SHP77 treated with DMSO at 0.1 percent for 48 hours (cell line): ENCODE measurements at places on chromosomes 3 and 15.

- DNase-seq: no peak
These were observed 533.3 kb downstream of the NSUN3 start for GRCh38 chr3:94596141-94596540.

DNA sequence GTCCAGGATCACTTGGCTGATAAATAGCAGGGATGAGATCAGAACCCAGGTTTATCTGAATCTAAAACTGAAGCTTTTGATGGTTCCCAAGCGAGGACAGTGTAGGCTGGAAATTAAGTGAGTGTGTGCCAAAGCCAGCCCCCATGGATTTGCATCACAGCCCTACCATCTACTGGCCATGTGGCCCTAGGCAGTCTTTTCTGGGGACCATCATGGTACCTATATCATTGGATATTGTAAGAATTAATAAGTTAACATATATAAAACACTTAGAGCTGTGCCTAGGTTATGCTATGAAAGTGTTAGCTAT is 32.8 kb upstream of the SSR3 start:
- no peak for DNase-seq

DNA sequence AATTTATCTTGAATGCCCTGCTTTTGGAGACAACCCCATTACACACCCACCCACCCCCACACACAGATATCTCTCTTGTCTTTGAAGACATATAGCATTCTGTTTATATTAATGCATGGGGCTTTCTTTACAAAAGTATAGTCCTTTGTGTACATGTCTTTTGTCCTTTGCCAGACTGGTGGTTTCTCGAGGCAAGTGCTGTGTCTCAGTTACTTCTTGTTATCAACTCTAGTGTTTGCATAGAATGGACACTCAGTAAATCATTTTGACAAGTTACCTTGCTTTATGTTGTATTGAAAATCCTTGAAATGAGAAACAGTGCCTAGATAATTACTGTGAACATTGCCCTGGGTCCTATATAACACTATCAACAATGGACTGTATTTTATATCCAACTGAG is 33.9 kb downstream of the KBTBD8 start:
- no peak for DNase-seq

GRCh38 chr15:99006904-99007495 is 592 bp downstream of the PGPEP1L start:
- no peak for DNase-seq

GRCh38 chr15:40891810-40892446 is 2.3 kb upstream of the VPS18 start:
- DNase-seq: peak; percentile 59

DNA sequence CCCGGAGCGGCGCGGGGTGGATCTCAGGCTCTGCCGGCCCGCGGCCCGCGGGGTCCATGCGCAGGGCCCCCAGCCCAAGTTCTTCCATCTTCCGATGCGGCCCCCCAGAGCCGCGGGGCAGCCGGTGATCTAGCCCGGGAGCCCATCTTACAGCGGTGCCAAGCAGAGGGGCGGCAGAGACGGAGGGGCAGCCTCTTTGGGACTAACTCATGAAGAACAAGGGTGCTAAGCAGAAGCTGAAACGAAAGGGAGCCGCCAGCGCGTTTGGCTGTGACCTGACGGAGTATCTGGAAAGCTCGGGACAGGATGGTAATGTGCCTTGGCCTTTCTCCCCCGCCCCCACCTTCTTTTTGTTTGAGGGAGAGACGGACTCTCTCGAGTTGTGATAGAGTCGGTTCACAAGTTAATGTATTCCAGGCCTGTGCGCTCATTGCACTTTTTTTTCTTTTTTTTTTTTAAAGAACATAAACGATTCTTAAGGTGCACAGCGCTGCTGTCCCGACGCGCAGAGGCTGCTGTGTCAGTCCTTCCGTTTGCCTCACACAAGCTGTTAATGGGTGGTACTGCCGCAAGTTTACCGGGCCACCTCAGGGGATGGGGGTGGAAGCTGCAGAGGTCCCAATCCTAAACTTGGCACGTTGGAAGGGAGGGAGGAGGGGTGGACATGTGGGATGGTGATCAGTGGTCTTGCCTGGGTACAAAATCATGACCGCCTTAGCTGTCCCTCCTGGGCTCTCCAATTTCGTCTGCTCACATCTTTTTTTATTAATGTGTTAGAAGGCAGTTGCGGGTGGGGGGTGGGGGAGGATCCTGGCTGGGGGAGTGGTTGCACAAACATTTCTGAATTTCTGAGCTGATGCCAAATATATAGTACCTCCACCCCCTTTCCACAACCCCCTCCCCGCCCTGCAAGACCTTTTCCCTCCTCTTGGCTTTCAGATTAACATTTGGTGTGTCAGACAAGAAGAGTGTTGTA is 801 bp downstream of the ARHGAP31 start:
- DNase-seq: no peak

GRCh38 chr3:15819576-15819975 is 21.8 kb upstream of the ANKRD28 start:
- DNase-seq: no peak

GRCh38 chr15:58593870-58594269 is 155.6 kb downstream of the ADAM10 start:
- no peak for DNase-seq
